Brain microvascular endothelial cell (primary cell): ENCODE measurements at places on chromosomes 2 and 18.

DNA sequence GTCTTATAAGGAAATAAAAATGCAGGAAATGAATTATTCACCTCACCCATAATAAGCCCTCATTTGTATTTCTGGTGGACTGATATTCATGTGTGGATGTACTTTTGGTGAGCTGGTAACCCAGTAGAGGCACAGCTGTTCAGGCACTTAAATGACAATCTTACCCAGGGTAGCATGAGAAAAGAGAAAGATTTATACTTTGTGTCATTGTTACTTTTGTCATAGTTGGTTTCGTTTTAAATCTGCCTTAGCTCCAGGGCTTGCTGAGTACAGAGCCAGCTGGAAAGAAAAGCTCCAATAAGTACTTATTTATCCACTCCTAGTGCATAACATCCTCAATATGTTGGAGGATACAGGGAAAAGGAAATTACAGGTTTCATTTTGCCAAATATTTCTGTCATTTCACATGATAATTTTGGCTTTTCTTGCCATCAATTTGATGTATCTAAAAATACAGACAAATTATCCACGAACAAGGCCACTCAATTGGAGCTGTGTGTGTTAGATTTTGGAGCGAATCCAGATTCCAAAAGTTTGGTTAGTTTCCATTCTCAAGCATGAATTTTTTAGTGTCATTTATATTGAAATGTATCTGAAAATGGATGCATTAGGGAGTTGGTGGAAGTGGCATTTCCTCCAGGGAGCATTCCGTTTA, 1276.1 kb upstream of the FAM98A start:
- DNase-seq, result no peak

DNA sequence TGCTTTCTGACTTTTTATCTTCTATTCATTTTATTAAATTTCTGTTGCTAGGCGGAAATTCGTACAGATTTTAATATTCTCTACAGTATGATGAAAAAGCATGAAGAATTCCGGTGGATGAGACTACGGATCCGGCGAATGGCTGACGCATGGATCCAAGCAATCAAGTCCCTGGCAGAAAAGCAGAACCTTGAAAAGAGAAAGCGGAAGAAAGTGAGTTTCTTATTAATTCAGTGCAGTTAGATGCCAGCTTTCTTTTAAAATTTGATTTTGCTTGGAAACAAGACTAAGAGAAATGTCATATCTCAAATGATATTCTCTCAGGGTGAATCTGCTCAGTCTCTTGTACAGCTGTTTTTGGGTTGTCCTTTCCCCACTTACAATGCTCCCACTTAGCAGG, 84.3 kb downstream of the MGAT5 start:
- no peak for DNase-seq

DNA sequence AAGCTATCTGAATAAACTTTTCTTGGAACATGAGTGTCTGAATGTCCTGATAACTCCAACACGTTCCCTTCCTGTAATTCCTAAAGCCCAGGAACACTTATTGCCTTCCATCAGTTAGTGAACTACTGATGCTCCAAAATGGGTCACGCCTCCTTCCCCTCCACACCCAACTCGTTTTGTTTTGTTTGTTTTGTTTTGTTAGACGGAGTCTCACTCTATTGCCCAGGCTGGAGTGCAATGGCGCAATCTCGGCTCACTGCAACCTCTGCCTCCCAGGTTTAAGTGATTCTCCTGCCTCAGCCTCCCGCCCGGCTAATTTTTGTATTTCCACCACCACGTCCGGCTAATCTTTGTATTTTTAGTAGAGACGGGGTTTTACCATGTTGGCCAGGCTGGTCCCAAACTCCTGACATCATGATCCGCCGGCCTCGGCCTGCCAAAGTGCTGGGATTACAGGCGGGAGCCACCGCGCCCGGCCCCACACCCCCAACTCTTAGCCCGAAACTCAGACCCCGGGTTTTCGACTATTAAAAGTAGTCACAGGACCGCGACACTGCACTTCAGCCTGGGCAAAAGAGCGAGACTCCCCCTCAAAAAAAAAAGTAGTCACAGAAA, 774 bp downstream of the IER3IP1 start:
- DNase-seq, result no peak

GRCh38 chr2:45712570-45712969, 61.1 kb downstream of the PRKCE start:
- DNase-seq, result no peak

- peak; percentile 32 for DNase-seq
These were observed 60.1 kb upstream of the ARL4C start for GRCh38 chr2:234556848-234557573.

- no peak for DNase-seq
These were observed 141.1 kb downstream of the ANTXR1 start for GRCh38 chr2:69154106-69154505.

- no peak for DNase-seq
These were observed 67.1 kb downstream of the PRELID3A start for GRCh38 chr18:12474876-12475275.

DNA sequence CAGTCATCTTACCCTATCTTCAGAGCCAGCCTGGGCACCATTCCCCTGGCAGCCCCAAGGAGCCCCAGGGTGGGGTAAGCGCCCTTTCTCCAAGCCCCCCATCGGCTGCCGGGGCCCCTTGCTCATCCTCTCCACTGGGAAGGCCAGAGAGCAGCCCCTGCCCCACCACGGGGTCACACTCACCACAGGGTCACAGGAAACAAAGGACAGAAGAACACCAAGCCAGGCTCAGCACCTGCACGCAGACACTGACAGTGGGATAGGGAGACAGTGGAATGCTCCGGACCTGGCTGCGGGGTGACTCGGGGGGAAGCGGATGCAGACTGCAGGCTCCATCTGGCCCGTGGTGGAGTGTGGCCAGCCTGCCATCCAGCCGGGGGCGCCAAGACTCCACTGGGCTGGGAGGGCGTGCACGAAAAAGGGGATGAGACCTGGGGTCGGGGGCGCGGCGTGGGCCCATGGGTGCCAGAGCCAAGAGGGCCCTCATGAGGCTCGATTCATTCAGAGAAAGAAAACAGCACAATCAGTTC, 21.1 kb downstream of the HDAC4 start:
- DNase-seq, result no peak

- peak; percentile 1 for DNase-seq
These were observed 10.4 kb upstream of the FAM228A start for GRCh38 chr2:24164416-24164973.

DNA sequence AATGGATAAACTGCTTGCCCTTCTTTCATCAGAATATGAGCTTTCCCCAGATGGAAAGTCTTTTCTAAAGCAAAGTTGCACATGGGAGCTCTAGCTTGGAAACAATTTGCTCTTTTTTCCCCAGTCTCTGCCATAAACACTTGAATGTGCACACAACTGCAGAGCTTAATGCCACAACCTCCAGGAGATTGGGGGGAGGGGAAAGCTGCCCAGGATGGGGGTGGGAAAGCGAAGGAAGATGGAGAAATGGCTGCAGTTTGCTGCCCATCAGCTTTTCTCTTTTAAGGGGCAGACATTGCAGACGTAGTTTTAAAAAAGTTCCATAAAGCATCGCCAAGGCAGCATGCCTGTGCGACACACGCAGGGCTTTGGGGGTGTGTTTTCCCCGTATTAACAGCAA, 1.5 kb downstream of the ACKR3 start:
- DNase-seq, result no peak

GRCh38 chr2:126429103-126429502, 226.9 kb upstream of the GYPC start:
- no peak for DNase-seq

DNA sequence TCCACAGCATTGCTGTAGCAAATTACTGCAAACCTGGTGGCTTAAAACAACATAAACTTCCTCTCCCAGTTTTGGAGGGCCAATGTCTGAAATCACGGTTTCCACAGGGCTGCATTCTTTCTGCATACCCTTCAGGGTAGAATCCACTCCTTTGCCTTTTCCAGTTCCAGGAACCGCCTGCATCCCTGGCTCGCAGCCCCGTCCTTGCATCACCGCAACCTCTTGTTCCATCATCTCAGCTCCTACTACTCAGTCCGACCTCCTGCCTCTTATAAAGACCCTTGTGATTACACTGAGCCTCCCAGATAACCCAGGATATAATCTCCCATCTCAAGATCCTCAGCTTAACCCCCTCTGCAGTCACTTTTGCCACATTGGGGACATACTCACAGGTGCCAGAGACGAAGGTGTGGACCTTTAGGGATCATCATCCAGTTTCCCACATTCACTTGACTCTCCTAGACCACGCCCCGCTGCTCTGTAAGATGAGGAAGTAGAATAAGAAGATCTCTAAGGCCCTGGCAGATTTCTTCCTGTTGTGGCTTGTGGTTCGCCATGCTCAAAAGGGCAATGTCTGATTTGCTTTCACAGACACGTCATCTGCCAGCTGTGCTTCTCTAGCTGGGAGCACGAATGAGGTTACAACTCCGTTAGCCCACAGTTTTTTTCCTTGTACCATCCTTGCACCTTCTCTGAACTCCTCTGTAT, 103.6 kb upstream of the AGAP1 start:
- DNase-seq, result no peak

- peak; percentile 33 for DNase-seq
These were observed 92.6 kb upstream of the TFCP2L1 start for GRCh38 chr2:121377646-121378045.

DNA sequence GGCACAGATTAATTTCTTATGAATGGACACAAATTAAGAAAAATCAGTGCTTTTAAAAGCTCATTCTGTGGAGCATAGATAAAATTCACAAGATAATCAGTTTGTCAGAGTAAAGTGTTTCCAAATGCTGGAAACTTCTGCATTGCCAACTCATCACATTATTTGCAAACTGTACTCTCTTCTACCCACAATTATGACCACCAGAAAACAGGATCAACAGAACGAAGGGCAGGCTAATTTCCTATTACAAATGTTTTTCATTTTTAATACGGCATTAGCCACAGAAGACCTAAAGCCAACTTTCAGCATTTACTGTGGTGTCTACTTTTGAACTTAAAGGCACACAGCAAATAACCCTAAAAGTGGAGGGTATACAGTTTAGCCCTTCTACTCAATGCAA, 6.0 kb downstream of the IRS1 start:
- DNase-seq, result no peak
